Endodermal cell (in vitro differentiated cells): ENCODE measurements at places on chromosomes 5 and 9. TPM values are rescaled to one million over a fixed set of nuclear protein-coding genes. Genes with fewer than 3 reads are reported as not detected.

MPDZ gene
- total RNA-seq: 32.8 to 43.0 TPM (median 38.0 TPM) in 3 replicates

PAEP gene
- not detected in 3 replicates for total RNA-seq

TLR4 gene
- 0.08 TPM in 1 of 3 replicates, not detected in the others for total RNA-seq

PCDHA4 gene
- 3.8 to 7.5 TPM (median 6.3 TPM) in 3 replicates for total RNA-seq

CYSRT1 gene
- total RNA-seq: 1.4 and 1.8 TPM in 2 replicates

DNA sequence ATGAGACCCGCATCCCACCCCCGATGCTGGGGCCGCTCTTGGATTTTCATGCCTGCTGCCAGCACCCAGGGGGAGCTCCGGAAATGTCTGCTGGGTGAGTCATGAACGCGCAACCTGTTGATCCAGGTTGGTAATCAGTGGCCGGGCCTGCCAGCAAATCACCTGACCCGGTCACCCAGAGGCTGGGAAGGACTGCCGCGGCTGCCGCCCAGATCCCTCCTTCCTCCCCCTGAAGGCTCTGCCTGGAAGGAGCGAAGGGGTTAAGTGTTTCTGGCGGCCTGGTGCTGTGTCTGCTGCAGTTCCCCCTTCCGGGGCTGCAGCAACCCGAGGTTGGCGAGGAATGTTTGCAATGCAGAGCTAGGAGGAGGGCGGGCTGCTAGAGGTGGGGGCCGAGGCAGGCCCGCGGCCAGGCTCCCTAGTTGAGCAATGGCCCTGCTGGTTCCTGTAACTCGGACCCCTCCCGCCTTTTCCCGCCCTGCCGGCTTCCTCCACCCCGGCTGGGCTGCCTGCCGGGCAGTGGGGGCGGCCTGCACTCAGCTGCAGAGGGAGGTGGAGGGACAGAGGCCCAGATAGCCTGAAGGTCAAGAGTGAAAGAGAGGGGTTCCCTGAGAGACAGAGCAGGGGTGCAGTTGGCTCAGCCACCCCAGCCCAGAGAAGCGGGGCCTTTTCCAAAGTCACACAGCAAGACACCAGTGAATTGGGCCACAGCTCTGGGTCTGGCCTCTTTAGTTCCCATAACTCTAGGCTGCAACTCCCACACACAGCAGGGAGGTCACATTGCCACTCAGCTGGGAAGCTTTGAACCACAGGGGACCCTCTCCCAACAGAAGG is 156.3 kb upstream of the IER5L start:
- DNase-seq: peak; percentile 98
- no peaks in the 10 kb centered on the region for H3K27me3 ChIP-seq
- H3K27ac ChIP-seq: peak overlapping the region; percentile 91
- peaks cover 4% of the 10 kb centered on the region for H3K4me1 ChIP-seq
- peak overlapping the region; percentile 42 for H3K4me3 ChIP-seq

- peaks cover 2% of the 10 kb centered on the region for H3K4me1 ChIP-seq
- H3K27me3 ChIP-seq: no peaks in the 10 kb centered on the region
- H3K36me3 ChIP-seq: no peaks in the 10 kb centered on the region
- H3K4me3 ChIP-seq: no peak overlapping the region
- H3K27ac ChIP-seq: no peak overlapping the region
- no peak for DNase-seq
Measured at GRCh38 chr5:142727735-142728047, 41.8 kb upstream of the FGF1 start.

DNA sequence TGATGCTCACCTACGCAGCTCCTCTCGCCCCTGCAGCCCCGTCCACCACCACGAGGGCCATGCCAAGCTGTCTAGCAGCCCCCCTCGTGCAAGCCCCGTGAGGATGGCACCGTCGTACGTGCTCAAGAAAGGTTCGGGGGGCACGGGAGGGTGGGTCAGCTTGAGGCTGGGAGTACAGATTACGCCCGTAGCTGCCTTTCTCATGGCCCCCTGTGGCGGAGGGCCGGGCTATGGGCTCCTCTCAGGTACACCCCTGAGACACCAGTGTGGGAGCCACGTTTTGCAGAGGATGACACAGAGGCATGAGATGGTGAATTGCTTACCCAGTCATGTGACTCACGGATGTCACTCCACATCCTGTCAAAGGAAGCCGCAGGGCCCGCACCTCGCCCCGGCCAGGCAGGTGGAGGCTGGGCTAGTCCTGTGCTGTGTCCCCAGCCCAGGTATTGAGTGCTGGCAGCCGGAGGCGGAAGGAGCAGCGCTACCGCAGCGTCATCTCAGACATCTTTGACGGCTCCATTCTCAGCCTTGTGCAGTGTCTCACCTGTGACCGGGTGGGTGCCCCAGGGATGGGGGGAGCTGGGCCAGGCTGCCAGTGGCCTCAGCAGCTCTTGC is 33.7 kb downstream of the USP20 start:
- H3K27me3 ChIP-seq: no peaks in the 10 kb centered on the region
- H3K4me1 ChIP-seq: no peaks in the 10 kb centered on the region
- DNase-seq: no peak
- H3K4me3 ChIP-seq: no peak overlapping the region
- no peak overlapping the region for H3K27ac ChIP-seq
- peaks cover 4% of the 10 kb centered on the region for H3K36me3 ChIP-seq
